ENCODE measurements at places on chromosomes 5 and 9.
A peak's percentile ranks its signal among the peaks of the same experiment; 100 is the strongest.

DNA sequence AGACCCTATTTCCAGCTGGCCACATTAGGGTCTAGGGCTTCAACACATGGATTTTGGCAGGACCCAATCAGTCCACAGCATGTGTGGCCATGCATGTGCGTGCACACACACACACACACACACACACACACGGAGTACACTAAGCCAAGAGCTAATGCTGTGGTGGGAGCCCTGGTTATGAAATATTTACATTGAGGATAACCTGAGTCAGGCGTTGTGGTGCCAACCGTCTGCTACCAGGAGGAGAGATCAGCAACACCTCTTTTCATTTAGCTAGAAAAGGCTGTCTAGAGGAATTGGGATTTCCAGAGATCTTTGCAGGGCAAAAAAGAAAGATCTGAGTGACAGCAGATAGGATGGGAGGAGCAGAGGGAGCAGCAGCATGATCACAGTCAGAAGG is 141.5 kb downstream of the TRPM3 start:
- no peak for DNase-seq

- DNase-seq: no peak
Observed at GRCh38 chr9:35079041-35079425, 709 bp downstream of the FANCG start.

DNA sequence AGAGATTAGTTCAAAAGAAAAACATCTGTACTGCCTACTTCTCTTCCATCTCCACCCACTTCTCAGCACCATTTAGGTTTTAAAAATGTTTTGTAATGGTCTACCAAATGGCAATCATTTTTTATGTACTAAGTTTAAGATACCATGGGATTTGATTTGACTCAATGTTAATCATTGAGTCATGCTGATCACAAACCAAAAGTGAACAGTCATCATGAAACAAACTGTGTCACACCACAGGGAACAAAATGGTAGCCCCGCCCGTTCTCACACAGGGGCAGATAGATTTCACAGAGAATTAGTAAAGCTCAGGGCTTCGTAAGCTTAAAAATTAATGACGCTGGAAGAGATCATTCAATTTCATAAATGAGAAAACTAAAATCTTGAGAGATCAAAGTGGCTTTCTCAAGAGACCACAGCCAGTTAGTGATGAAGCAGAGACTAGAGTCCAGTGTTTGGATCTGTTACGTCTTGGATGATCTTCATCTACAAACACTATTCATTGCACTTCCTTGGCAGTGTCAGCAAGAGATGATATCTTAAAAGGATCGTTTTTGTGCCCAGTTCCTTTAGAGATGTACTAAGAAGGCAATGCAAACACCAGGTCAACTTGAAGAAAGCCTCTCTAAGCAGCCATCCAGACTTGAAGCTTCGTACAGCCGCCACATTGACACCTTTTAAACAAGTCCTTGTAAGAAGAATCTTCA is 33.9 kb upstream of the TRIO start:
- no peak for DNase-seq

DNA sequence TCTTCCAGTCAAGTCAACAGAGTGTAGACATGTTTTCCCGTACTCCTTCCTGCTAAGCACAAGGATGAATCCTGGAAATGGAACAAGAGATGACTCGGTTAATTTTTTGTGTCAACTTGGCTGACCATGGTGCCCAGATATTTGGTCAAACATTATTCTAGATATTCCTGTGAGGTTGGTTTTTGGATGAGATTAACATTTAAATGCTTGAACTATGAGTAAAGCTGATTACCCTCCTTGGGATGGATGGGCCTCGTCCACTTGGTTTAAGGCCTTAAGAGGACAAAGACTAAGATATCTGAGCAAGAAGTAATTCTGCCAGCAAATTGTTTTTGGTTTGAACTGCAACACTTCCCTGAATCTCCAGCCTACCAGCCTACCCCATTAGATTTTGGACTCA is 338.1 kb upstream of the MSX2 start:
- no peak for DNase-seq

GRCh38 chr5:29758986-29759421 is 1434.5 kb upstream of the CDH6 start:
- DNase-seq: no peak

- DNase-seq: no peak
Observed at GRCh38 chr5:171483551-171484135, 64.2 kb downstream of the FGF18 start.

GRCh38 chr9:117720066-117720465 is 15.9 kb downstream of the TLR4 start:
- DNase-seq: no peak

- peak; percentile 58 for DNase-seq
Observed at GRCh38 chr9:113876151-113876992, at the start of gene ZNF618. ZNF618 (plus strand) TSS chr9:113876309; CDS start chr9:113876381, 72 bp downstream.

- no peak for DNase-seq
Observed at GRCh38 chr9:8651070-8651845, 851.7 kb upstream of the DMAC1 start.

DNA sequence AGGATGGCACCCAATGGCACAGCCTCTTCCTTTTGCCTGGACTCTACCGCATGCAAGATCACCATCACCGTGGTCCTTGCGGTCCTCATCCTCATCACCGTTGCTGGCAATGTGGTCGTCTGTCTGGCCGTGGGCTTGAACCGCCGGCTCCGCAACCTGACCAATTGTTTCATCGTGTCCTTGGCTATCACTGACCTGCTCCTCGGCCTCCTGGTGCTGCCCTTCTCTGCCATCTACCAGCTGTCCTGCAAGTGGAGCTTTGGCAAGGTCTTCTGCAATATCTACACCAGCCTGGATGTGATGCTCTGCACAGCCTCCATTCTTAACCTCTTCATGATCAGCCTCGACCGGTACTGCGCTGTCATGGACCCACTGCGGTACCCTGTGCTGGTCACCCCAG is 25.4 kb downstream of the HRH2 start:
- no peak for DNase-seq

GRCh38 chr9:88980740-88981203 is 10.5 kb upstream of the S1PR3 start:
- DNase-seq: no peak

- DNase-seq: no peak
Observed at GRCh38 chr9:134364391-134365114, 38.3 kb downstream of the RXRA start.

- DNase-seq: no peak
Observed at GRCh38 chr9:136024696-136025316, 63.6 kb upstream of the UBAC1 start.

DNA sequence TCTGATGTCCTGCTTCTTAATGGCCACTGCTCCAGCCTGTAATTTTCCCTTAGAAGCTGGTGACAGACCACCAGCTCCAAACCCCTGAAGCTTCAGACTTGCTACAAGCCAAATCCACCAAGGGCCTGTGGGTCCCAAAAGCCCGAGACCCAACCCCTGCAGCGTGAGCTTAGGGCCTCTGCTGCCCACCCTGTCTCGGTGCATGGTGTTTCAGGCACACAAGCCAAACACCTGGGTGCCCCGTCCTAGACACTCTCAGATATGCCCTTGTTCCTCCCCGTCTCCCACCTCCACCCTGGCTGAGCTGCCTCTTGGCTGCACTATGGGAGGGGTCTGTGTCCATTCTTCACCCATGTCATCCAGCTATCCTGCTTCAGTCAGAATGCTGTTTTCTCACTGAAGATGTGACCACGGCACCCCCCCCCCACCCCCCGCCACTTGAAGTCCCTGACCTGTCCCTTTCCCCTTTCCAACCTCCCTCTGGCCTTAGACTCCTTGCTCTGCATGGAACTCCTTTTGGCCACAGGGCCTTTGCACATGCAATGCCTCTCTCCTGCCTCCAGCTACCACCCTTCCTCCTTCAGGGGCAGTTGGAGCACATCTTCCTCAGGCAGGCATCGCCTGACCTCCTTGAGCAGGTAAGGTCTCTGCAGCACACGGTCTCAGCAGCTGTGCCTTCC is 55.8 kb downstream of the ZNF354C start:
- no peak for DNase-seq

GRCh38 chr9:129586245-129586644 is 34.7 kb downstream of the C9orf50 start:
- DNase-seq: no peak

GRCh38 chr5:93220431-93220830 is 360.6 kb downstream of the NR2F1-AS1 start:
- no peak for DNase-seq
